RKO (cell line): ENCODE measurements at places on chromosomes 16 and 17.

- DNase-seq = peak; percentile 16
Measured at GRCh38 chr17:64974750-64975317, 55.6 kb upstream of the LRRC37A3 start.

DNA sequence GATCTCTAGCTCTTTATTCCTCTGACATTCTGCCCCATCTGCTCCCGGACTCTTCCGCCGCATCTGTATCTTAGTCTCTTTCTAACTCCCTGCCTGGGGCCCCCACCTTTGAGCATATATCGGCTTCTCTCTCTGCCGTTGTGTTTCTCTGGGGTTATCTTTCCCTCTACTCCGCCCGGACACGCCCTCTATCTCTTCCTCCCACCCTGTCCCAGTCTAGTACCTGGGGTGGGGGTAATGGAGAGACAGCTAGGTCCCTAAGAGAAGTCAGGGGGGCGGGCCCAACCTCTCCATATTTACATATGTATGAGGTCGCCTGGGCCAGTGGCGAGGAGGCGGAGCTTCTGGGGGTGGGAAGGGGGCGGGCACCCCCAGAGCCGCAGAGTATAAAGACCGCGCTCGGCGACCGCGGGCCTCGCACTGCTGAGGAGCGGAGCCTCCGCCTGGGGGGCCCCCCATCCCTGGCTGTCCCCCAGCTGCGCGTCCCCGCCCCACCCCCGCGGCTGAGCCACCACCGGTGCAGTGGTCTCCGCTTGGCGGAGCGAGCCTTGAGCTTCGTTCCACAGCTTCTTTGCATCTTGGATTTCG, at the start of gene ATP1B2:
Gene ATP1B2 (plus strand): TSS at position 418 of the 588 bp plus-strand sequence. CDS start 593 bp downstream, outside the sequence.
- no peak for DNase-seq

- DNase-seq = no peak
Measured at GRCh38 chr16:4393240-4393600, 21.6 kb downstream of the VASN start.

DNA sequence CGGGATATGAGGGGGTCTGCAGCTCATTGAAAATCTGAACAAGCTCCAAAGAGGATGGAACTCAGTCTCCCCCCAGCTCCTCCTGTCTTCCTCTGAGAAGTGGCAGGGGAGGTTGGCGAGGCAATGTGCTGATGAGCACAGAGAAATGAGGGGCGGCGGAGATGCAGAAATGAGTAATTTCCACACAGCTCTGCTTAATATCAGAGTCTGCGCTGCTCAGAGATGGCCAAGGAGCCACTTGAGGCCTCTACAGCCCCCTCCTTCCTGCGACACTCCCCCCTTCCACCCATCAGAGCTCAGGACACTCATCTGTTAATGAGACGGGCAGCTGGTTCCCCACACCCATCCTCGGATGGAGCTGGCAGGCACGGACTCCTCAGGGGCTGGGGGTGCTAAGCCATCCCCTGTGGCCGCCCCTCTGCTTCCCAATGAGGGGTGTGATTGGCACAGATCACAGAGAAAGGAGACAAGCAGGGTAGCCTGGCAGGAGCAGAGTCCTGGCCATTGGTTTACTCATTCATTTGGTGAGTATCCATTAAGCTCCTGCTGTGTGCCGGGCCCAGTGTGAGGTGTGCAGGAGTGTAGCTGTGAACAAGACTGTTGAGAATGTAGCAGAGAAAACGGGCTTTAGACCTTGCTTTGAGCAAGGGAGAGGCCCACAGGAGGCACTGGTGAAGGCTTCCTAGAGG, 12.7 kb upstream of the CRHR1 start:
- no peak for DNase-seq

GRCh38 chr17:32914181-32914580, 13.8 kb upstream of the TMEM98 start:
- DNase-seq = no peak

DNA sequence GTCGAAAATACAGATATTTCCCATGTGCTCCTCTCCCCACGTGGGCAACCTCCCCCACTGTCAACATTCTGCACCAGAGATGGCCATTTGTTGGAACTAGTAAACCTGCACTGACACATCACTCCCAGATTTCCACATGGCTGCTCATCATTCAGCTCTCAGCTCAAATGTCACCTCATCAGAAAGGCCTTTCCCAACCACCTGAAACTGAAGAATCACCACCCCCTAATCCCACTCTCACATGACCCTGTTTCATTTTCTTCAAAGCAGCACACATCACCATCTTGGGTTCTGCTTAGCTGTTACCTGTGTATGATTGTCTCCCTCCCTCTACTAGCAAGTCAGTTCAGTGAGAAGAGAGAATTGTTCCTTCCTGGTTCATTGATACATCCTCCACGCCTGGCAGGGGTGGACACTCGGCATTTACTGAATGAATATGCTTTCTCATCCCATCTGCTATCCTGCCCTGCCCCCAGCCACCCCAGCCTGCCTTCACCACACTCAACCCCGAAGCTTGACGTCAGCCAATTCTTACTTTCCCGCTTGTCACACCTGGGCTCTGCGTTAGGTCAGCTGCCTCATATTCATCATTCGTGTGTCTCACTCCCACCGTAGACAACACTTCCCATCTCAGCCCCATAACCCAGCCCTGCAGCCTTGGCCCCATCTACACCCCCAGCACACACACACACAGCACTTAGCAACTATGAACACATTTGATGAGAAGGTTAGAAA, 1.5 kb downstream of the C17orf114 start:
- no peak for DNase-seq

- DNase-seq = peak; percentile 12
Measured at GRCh38 chr17:37816950-37817349, 72.1 kb upstream of the HNF1B start.

DNA sequence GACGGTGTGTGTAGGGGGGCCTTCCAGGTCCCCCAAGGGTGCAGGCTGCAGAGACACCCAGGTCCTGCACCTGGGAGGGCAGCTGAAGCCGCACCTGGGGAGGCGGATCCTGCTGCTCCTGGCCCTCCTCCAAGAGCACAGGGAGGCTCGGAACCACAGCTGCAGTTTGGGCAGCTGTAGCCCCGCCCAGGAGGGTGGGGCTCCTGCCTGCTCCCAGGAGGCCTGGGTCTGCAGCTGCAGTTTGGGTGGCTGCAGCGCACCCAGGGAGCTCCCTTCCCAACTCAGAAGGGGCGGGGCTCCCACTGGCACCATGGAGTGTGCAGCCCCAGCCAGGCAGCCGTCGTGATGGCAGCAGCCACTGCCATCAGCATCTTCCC, 69.4 kb upstream of the NKD1 start:
- no peak for DNase-seq

DNA sequence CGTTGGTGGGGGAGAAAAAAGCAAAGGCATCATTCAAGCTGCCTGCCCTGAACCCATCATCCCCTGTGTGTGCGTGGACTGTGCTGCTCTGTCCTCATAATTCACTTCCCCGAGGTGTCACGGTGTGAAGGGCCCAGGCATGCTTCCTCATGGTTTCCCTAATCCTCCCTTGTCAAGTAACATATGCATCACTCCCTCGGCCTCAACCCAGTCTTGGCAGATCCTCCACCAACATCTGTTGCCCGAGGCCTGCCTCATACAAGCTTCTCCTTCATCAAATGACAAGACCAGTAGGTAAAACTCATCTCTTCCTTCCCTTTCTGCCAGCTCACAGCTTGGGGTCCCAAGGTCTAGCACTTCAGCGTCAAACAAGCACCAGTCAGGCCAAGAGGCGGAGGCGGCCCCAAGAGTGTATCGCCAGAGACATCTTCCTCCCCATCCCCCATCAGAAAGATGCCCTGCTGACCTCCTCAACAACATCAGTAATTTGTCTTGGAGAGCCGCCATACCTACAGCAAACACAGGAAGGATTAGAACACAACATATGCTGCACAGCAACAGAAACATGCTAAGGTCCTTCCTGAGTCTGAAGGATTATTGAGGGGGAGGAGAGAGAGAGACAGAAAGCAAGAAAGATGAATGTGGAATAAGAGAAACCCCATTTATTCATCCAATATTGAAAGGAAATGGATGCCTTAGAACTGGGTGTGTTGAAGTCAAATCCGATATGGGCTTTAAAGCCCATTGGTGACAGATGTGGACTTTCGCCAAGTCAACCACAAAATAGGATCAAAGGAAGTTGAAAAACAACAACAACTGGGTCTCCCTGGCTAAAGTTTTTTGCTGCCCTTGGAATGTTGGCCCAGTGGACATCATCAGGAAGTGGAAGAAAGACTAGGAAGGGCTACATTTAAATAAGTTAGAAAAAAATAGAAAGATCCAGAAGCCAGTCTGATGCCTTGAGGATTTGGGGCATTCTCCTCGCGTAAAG, 38.4 kb downstream of the SOX9 start:
- no peak for DNase-seq

- peak; percentile 94 for DNase-seq
Measured at GRCh38 chr17:74569020-74570003, 2.0 kb upstream of the CD300H start.

- no peak for DNase-seq
Measured at GRCh38 chr17:77891602-77892001, 66.9 kb upstream of the TNRC6C start.

DNA sequence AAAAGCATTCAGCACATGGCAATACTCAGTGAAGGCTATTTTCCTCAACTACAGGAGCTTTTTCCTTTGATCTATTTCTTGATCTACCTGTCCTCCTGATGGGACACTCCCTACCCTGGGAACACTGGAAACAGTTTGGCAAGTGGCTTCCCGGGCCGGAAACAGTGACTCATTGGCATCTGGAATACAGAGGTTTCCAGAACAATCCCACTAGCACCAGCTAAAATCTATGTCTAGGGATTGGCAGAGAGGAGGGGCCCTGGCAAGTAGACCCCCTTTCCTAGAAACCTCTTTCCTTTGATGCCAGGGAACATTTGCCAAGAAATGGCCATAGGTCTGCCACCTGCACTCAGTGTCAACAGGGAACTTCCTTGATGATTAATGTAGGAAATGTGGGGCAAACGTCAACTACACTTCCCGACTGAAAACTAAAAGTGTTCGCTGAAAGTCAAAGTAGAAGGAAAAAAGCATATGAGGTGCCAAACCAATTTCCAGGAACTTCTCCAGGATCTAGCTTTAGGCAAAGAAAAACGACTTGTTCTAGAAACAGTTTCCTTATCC, 30.4 kb upstream of the FBXW10B start:
- DNase-seq = peak; percentile 55

DNA sequence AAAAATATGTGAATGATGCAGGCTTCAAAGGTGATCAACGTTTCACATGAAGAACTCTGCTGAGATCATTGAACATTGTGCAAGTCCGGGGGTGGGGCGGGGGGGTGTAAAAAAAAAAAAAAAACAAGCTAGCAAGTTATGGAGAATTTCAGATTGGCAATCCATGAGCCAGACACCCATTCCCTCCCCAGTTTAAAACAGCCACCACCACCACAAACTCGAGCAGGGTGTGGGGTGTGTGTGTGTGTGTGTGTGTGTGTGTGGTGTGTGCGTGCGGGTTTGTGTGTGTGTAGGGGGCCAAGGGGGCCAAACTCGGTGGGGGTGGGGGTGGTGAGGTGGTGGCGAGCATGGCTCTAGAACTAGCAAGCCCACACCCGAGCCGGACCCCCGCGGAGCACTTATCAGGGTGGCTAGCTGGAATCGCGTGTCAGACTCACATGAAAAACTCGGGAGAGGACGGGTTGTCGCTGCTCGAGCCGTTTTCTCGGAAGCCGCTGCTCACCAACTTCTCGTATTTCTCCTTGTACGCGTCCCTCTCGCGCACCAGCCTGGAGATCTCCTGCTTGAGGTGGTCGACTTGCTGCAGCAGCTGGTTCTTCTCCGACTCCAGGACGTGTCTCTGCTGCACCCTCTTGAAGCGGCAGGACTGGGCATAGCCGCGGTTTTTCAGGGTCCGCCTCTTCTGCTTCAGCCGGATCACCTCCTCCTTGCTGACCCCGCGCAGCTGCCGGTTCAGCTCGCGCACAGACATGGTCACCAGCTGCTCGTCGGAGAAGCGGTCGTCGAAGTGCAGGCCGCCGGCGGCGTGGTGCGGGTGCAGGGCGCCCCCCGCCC, 2.0 kb downstream of the MAF start:
- DNase-seq = no peak

GRCh38 chr17:82065193-82065637, 389 bp downstream of the DUS1L start:
- no peak for DNase-seq

- peak; percentile 64 for DNase-seq
Measured at GRCh38 chr17:65294181-65294719, 157.1 kb downstream of the RGS9 start.

DNA sequence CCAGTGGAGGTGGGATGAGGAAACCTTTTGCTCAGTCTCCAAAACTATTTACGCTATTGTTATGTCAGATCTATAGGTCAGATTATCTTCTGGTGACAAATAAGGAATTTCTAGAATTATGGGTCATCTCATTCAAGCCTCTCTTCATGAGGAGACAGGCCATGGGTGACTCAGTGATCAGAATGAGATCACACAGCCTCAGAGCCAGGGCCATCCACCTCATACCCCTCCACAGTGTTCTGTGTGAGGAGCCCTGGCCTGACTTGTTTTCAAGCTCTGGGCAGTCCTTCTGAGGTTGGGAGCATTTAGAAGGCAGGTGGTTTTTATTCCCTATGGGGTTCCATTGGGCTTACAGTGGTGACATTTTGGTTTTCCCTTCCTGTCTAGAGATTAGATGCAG, 26.5 kb downstream of the YPEL2 start:
- DNase-seq = peak; percentile 53

- DNase-seq = no peak
Measured at GRCh38 chr16:68255712-68256111, 8.6 kb upstream of the SLC7A6 start.

DNA sequence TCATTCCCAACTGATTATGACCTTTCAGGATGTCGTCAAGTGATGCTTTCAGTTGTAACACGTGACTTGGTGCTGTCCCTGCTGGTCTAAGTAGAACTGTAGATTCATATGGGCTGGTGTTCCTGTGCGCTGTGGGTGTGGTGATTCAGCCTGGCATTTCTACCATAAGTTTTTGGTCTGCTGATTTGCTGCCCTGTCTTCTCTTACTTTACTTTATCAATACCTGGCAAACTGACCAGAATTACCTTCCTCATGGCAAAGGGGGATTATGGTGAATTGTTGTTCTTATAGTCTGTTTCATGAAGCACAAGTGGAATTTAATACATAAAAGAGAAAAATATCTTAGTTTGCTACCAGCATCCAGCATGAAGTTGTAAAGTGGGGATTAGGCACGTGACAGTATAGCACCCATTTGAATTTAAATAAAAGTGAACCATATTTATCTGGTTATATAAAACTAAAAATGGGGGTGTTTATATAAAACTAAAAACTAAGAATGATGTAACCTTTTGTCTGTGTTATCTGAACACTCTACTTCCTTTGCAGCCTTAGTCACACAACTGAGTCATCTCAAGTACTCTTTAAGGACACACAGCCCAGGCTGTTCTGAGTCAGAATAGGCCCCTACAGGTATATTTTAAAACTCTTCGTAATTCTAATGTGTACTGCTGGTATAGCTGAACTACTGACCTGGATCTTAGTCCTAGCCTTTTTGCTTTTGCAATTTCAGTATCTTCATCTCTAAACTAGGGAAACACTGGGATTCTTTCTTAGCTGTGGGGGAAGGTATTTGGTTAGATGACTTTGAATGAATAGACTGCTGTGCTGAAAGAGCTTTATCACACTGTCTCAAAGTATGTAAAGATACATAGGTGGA, 28.3 kb downstream of the TTC19 start:
- peak; percentile 98 for DNase-seq

- DNase-seq = no peak
Measured at GRCh38 chr17:36495076-36495578, 8.6 kb downstream of the ZNHIT3 start.
